T-helper 2 cell (primary cell): ENCODE measurements at places on chromosomes 7 and 10.

DNA sequence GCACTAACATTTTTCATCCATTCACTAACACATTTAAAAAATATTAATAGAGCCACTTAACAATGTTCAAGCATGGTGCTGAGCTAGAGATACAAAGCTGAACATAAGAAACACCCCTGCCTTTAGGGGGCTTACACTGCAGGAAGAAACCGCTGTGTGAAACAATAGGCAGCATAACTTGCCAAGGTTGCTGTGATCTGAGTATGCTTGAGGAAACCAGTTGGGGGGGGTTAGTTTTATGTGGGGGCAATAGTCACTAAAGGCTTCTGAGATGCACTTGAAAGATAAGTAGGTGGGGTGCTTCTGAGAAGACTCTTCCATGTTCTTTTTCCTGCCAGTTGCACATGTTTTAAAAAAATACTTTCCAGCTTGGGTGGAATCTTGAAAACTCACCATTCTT lies 2.8 kb downstream of the RBM17 start:
- DNase-seq, result no peak

DNA sequence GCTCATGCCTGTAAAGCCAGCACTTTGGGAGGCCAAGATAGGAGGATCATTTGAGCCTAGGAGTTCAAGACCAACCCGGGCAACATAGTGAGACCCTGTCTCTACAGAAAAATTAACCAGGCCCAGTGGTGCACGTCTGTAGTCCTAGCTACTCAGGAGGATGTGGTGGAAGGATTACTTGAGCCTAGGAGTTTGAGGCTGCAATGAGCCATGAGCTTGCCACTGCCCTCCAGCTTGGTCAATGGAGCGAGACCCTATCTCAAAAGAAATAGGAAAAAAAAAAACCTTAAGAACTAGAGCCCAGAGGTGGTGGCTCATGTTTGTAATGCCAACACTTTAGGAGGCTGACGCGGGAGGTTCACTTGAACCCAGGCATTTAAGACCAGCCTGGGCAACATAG lies 2.2 kb downstream of the STRA8 start:
- DNase-seq, result no peak

DNA sequence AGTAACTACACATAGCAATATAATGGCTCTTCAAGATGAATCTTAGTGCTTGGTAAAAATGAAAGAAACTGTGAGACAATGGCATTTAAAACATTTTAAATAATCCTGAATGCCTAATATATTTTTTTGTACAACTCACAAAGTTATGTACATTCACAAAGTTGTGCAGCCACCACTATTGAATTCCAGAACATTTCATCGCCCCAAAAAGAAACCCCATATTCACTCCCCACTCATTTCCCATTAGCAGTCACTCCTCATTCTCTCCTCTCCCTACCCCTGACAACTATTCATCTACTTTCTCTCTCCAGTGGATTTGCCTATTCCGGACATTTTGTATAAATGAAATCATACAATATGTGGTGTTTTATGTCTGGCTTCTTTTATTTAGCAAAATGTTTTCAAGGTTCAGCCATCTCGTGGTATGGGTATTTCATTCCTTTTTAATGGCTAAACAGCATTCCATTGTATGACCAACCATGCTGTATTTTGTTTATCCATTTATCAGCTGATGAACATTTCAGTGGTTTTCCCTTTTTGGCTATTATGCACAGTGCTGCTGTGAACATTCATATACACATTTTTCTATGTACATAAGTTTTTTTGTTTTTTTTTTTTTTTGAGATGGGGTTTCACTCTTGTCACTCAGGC lies 34.7 kb downstream of the ENTPD7 start:
- DNase-seq, result no peak

DNA sequence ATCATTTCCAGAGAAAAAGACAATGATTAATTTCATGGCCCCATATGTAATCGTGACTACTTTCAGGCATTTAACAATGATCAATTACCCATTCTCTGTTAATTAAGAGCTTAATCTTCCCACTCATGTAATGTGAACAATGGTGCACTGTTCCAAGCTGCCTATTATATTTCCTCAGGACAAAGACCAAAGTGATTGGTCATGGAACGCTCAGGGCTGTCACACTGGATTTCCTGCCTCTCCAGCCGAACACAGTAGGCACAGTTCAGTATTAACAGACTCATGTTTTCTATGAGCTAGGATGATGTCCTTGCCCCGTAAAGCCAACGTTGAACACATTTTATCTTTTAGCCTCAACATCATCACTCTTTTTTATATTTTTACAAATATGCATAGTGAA lies 142.7 kb upstream of the FZD8 start:
- no peak for DNase-seq

GRCh38 chr10:60944910-60945297 lies 919 bp upstream of the RHOBTB1 start:
- DNase-seq, result no peak

DNA sequence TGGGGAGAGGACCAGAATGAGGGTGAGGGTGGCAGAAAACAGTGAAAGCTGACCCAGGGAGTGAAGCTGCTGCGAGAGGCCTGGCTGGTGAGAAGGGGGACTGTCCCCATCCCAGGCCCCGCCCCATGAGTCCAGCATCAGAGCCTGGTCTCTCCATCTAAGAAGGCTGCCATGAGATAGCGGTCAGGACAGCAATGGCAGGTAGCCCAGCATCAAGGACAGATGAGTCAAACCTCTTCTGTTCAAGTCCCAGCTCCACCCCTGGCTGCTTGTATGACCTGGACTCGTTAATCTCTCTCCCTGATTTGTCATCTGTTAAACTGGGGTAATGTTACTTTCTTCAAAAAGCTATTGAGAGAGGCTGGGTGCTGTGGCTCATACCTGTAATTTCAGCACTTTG lies 22.2 kb downstream of the GPNMB start:
- no peak for DNase-seq

DNA sequence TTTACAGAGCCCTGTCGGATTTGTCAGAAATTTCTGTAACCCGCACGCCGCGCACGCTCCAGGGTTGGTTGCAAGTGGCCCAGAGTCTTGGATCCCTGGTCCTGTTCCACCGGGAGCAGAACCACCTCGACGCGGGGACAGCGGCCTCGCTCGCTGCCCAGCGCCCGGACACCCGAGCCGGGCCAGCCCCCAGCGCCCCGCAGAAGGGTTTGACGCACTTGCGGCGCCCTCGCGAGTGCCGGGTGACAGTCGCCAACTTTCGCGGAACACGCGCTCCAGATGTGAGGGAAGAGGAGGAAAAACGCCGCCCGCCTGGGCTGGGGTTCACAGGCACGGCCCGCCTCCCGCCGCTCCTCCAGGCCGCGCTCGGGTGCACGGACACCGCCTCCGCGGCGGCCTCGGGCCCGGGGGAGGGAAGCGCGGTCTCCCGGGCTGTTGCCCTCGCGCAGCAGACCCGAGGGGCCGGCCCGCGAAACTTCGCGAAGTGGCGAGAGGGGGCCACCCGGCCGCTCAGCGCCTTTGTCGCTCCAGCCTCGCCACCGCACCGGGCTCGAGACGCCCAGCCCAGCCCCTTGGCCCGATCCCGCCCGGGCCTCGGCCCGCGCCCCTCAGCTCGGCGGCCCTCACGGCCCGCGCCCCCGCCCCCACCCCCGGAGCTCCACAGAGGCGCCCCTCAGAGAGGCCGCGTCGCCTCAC lies 514 bp downstream of the RNF216 start:
- peak; percentile 4 for DNase-seq

DNA sequence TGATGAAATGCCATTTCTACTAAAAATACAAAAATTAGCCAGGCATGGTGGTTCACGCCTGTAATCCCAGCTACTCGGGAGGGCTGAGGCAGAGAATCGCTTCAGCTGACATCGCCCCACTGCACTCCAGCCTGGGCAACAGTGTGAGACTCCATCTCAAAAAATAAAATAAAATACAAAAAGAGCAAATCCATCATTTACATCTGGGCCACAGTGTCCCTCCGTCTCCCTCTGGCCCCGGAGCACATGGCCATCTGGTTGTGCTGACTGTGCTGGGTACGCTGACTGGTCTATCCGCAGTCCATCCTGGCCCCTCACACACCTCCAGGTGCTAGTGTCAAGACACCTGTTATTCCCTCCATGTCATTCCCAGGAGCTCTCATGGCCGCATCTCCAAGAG lies 42.1 kb downstream of the KCNH2 start:
- DNase-seq, result no peak

- DNase-seq, result no peak
Observed at GRCh38 chr7:48106906-48107659, 18.0 kb downstream of the UPP1 start.

- DNase-seq, result no peak
Observed at GRCh38 chr10:87979847-87980246, 116.4 kb downstream of the PTEN start.

DNA sequence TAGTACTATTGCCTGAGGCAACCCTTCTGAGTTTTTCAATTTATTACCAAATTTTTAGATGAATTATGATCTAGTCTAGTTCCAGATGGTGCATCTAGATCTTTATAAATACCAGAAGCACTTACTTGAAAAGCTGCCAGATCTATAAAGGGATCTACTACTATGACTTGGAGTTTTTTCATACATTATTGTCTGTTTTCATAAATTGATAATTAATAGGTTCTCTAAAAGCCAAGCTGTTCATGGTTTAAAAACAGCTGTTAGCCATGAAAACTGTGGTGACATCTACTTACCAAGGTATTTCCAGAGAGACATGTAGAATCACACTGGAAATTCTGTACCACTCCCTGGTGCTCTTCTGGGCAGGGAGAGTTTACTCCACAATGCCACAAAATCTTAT lies 786.5 kb upstream of the C7orf33 start:
- DNase-seq, result no peak

DNA sequence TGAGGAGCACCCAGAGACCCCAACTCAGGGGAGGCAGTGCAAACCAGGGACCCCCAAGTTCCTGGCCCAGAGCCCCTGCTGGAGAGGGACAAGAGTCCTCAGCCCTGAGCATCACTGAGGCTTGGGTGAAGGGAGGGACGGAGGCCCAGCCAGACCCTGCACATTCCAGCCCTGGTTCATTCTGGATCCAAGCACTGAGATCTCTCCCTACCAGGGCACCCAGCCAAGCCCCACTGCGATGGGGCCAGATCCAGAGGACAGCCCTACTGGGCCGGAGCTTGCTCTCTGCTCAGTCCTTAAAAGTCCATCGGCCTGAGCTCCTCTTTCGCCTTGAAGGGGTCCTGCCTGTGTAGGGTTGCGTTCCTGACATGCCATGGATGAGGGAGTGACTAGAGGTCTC lies 40.5 kb upstream of the RABGEF1 start:
- no peak for DNase-seq

DNA sequence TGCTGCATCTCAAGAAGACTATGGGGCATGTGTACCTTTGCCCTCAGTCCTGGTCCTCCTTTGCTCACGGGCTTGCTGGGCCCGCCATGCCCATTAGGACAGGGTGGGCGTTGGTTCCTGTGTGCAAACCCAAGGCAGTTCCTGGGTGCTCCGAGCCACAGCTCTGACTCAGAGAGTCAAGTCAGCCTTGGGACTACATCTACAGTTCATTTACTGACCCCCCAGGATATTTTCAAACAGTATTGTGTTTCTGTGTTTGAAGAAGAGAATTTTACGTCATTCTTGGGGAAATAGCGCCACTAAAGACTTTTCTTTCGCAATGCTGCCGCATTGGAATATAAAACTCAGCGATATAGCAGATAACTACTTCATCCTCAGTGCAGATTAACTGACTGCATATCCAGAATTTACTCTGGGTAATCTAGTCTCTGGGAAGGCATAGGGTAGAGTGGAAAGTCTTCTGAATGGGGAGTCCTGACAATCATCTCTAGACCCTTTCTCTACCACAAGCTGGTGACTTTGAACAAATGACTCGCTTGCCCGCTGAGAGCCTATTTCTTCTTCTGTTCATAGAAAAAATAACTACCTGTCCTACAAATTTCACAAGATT lies 638.9 kb upstream of the FZD8 start:
- no peak for DNase-seq

DNA sequence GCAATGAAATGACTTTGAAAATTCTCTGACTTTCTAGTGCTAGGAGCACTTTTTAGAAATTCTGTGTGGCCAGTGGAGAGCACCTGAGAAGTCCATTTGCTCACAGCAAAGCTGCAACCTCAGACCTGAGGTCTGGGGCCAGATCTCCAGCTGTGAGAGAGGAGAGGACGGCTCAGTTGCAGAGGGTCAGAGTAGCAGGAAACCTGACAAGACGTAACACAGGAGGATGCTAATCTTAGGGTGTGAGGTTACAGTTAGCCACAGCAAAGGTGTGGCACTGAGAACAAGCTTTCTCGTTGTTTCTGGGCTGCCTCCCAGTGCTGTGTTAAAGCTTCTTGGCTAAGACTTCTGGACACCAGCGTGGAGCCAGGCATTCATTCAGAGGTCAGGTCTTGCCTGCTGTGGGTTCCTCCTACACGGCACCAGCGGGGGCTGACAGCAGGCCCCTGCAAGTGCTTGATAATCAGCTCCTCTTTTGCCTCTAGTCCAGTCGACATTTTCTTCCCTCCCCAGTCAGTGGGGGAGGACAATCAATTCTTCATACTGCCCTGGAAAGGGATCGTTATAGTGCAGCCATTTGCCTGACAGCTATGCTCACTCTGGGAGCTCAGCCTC lies 435.4 kb upstream of the DPP6 start:
- DNase-seq, result no peak

DNA sequence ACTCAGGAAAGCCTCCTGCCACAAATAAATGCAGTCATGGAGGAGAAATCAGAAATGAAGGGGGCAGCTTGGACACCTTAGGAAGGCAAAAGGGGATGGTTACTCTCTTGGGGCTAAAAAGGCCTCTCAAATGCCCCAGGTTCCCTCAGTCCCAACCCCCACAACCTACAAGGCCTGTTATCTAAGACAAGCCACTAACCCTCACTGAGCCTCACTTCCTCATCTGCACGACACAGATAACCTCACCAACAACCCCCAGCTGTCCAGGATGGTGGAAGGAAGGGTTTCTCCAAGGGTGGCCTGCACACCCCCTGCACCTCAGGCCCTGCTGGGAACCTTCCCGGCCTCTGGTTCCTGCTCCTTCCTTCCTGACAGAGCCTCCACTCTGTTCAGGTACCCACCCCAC lies 29.2 kb downstream of the SORBS1 start:
- no peak for DNase-seq

GRCh38 chr7:158255558-158255957 lies 332.1 kb downstream of the PTPRN2 start:
- no peak for DNase-seq

DNA sequence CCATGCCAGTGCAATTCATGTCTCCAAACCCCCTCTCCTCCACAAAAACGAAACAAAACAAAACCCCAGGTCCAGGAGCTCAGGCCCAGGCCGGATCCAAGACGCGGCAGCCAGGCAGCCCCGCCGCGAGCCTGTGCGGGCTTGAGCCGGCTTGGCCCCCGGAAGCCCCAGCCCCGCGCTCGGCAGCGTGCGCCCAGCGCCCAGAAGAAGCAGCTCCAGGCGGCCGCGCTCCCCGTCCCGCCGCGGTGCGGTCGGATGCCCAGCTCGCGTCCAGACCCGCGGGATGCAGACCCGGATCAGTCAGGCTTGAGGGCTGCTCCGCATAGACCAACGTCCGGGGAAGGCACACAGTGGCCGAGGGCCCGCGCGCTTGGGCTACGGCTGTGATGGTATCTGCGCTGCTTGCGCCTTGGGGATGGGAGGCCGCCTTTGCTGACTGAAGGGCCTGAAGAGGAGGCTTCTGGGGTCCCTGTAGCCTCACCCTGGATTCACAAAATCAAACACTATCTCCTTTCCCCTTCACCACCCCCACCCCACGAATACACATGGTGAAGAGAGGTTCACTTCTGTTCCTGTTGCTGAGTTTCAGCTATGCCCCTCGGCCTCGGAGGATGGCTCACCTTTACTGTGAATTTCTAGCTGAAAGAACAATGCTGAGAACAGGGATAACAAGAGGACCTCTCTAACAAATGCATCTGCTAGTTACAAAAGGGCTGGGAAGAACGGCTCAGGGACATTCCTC lies 79.9 kb upstream of the EN2 start:
- no peak for DNase-seq
